AG08395 (cell line): ENCODE measurements at places on chromosomes 4 and X.

- no peak for DNase-seq
These were observed 30.4 kb downstream of the LAMTOR3 start for GRCh38 chr4:99863804-99864203.

DNA sequence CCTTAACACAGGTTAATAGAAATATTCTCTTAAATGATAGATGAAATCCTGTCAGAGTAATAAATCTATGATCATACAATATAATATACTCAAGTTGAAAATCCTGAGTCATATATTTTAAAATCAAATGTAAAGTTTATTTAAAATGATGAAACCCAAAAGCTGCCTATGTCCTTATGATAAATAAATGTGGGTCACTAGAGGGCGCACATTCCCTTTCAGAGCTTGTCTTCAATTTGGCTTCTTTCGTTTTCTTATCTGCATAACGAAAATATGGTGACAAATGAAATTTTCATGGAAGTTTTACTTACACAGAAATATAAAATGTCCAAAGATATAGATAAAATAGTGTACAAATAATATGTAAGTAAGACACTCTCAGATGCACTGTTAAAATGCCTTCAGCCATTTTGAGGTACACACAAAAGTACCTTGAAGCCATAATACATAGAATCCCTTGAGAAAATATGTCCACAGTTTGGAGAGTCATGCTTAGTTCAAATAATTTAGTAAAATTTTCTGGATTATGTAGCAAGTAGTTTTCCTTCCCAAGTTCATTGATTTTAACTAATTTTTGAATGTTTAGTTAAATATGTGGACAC lies 680.4 kb downstream of the DMD start:
- peak; percentile 7 for DNase-seq

DNA sequence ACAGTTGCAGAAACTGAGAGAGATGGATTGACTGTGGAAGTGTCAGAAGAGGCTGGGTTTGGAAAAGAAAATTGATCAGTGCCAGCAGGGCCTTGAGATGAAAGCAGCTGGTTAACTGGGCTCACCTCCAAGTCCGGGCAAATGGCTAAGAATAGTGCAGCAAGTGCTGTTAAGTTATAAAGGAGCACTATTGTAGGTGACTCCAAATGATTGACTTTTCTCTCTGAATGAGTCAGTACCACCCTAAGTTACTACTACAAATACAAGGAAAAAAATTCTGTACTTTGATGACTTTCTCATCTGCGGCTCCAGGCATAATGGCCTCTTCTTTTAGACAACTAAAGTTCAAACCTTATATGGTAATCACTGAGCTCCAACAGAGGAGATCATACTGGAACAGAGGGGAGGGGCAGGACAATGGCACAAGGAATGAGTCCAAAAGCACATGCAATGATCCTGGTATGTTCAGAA lies 733.4 kb upstream of the INTU start:
- peak; percentile 77 for DNase-seq

DNA sequence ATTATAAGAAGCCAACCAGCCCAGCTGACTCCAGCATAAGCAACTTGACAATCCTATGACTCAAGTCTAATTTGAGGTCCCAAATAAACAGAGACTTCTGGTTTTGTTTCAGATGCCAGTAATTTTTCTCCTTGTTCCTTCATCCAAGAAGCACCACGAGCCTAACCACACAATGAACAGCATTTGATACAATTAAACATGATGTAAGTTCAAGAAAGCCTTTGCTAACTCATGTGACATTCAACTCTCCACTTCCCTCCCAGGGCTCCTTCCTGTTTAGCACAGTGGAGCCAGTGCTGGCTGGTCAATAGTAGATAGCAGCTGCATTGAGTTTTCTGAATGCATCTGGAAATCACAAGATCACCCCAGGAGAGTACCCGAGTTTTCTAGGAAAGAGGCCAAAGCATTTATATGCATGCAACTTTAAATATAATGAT lies 206.3 kb downstream of the ARHGAP24 start:
- DNase-seq, result peak; percentile 86

DNA sequence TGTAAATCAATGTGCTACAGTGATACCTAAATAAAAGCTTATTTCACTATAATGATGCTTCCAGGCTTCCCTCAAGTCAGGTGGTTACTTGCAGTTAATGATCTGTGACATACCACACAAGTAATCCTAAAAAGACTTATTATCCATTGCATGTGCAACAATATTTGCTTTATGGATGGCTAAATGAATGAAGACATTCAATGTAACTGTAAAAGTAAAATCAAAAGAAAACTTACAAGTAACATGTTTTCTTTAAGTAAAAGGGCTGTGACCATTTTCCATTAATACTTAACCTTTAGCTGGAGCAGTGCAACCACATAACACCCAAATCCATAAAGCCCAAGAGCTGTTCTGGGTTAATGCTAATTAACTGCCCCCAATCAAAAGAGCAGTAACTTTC lies 42.6 kb downstream of the RAB28 start:
- DNase-seq, result no peak

- DNase-seq, result peak; percentile 66
These were observed 244.3 kb downstream of the CBR4 start for GRCh38 chr4:168765726-168766125.
